ENCODE measurements at places on chromosomes 6 and 20.
A peak's percentile ranks its signal among the peaks of the same experiment; 100 is the strongest.

- no peak for DNase-seq
Observed at GRCh38 chr6:129500958-129501739, 208.8 kb downstream of the ARHGAP18 start.

GRCh38 chr6:114997813-114998292 lies 655.0 kb upstream of the HS3ST5 start:
- DNase-seq, result no peak

GRCh38 chr6:3749977-3750316 lies 1.6 kb downstream of the PXDC1 start:
- DNase-seq, result peak; percentile 19

- no peak for DNase-seq
Observed at GRCh38 chr20:15599961-15600360, 973.3 kb downstream of the KIF16B start.

DNA sequence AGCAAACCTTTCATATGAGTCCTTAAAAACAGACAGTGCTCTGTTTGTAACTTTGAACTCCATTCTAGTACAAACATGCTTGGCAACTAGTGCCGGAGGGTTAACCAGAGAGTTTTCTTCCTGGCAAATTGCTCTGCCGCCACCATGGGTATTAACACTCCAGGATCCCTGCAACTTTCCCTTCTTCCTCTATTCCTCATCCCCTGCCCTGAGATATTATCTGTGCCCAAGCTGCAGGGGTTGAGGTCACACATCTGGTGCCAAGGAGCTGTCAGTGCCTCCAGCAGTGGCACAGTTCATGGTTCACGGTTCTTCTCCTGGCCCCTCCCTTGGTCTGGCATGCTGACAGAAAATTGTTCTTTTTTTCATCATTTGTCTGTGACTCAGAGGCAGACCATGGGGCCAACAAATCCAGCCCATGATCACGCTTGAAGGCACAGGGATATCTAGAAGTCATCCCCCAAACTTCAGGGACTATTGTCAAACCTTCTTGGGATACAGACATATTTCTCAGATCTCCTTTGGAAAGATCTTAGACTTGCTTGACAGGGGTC lies 77.5 kb downstream of the ATXN1 start:
- no peak for DNase-seq

GRCh38 chr6:85864453-85865401 lies 222.0 kb upstream of the SYNCRIP start:
- no peak for DNase-seq

All from GOT3 (cell line).